ENCODE measurements at places on chromosomes 2 and 18. TPM values are rescaled to one million over a fixed set of nuclear protein-coding genes. Genes with fewer than 3 reads are reported as not detected.
A peak's percentile ranks its signal among the peaks of the same experiment; 100 is the strongest.

DNA sequence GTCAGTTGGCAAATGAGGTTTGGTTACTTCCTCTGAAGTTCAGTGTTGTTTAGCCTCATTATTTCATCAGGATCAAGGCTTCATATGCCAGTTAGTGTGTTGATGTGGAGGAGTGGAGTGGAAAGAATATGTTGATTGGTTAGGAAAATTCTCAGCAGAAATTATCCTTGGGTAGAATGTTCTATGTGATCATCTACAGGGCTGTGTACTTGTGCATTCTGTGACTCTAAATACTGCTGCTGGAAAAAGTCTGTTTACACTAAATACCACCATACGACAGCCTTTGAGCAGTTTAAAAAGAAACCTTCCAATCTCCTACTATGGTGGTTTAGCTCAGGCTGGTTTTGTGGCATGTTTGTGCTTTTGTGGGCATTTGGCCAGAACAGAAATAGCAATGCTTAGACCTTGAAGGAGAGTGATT lies 25.8 kb downstream of the CAB39 start:
- peak; percentile 54 for DNase-seq

Gene SELENOI
- 14.6 TPM for total RNA-seq

Gene WDPCP
- 34.2 TPM for total RNA-seq

Gene ZNF142
- 4.5 TPM for total RNA-seq

DNA sequence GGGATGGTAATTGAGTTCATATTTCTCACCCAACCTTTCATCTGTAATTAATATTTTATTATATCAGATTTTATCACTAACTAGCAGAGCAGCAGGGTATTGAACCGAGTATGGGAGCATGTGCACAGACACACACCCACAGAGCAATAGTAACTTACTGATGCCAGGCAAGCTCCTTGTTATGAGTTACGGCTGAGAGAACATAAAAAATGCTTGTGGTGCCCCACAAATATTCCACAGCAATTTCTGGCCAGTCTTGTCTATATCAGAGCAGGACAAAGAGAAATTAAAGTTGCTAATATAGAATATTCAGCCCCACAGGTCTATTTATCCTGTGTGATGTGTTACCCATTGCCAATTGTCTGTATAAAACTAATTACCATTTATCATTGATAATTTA lies 501.8 kb upstream of the RAB12 start:
- DNase-seq: no peak

DNA sequence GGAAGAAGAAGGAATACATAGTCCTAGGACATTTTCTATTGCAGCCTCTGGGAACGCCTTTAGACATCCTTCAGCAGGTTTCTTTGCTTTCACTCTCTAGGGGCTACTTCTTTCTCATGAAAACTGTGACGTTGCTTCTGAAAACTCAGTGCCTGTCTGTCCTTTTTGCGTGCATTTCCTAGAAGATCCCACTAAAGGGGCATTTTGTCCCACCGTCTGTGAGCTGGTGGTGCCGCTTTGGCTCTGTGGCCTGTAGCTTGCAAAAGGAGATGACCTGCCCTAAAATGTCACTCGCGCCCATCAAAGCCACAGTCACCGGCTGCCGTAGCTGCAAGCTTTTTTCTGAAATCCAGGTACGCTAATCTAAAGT lies 579 bp downstream of the STAT4 start:
- no peak for DNase-seq

GRCh38 chr2:207944979-207945600 lies 80.2 kb downstream of the PLEKHM3 start:
- DNase-seq: no peak

DNA sequence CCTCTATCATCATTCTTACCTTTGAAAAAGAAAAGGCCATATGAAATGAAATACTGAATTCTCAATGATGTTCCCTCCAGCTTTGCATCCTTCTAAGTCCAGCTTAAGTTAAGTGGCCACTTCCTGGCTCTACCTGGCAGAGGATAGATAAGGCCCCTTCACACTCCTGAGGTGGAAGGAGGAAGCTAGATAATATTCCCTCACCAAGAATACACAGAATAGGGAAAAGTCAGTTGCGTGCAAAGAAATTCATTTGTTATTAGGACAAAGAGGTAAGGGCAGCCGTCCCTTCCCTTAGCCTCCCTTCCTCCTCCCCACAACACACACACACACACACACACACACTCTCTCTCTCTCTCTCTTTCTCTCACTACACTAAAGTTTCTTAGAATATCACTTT lies 37.5 kb downstream of the OLA1 start:
- no peak for DNase-seq

Data from fibroblast of the aortic adventitia (primary cell).